ENCODE measurements at places on chromosomes 12 and 14. TPM values are rescaled to one million over a fixed set of nuclear protein-coding genes. Genes with fewer than 3 reads are reported as not detected.

WNT1 gene
- total RNA-seq, result 0.60 TPM

TSPAN9 gene
- total RNA-seq, result 0.18 TPM

DDN gene
- total RNA-seq, result 0.60 TPM

NPAS3 gene
- total RNA-seq, result not detected

TAS2R10 gene
- not detected for total RNA-seq

TM7SF3 gene
- 51.5 TPM for total RNA-seq

TMEM121 gene
- total RNA-seq, result 8.2 TPM

PLA2G1B gene
- total RNA-seq, result not detected

All from activated T-helper 2 cell treated with anti-CD3 and anti-CD28 coated beads, Interferon-gamma antibody, Interleukin-2, Interleukin-4, amounts not matched to agents 10 μg/mL and 5 μg/mL and 100 μg/mL, durations not matched to agents 14 hours and 24 hours and 36 hours (primary cell).